T47D (cell line): ENCODE measurements at places on chromosomes 7 and 10.

- DNase-seq = no peak
Measured at GRCh38 chr10:106761906-106762305, 402.6 kb downstream of the SORCS1 start.

DNA sequence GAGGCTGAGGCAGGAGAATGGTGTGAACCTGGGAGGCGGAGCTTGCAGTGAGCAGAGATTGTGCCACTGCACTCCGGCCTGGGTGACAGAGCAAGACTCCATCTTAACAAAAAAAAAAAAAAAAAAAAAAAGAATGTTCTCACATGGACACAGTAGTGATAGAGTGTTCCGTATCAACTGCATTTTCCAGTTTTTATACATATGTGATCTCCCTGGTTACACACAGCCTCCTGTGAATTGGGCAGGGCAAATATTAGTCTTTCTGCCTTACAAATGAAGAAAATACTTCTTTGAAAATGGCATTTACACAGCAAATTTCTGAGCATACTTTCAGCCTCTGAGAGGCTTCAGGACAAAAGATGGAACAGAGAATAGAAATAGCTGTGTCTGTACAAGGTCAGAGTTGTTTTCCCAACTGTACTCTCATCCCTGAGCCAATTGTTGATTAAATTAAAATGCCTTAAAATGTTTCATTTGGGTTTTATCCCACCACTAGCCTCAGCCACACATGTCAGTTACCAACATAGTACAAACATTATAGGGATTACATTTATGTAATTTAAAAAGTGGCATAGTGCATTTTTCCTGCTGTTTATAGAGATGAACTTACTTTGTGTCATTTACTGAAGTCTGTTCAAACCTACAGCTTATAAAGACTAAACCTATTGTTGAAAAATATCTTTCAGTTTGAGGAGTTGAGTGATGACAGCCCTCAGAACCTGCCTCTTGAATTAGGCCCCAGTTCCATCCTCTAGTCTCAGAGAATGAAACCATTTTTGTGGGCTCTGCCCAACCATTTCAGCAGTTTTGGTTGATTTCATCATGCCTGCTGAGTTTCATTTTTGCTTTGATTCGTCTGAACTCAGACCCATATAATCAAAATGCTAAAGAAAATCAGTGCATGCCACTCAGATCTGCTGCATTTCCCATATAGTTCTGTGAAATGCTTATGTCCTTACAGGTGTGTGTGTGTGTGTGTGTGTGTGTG is 609.4 kb upstream of the C7orf33 start:
- DNase-seq = no peak

DNA sequence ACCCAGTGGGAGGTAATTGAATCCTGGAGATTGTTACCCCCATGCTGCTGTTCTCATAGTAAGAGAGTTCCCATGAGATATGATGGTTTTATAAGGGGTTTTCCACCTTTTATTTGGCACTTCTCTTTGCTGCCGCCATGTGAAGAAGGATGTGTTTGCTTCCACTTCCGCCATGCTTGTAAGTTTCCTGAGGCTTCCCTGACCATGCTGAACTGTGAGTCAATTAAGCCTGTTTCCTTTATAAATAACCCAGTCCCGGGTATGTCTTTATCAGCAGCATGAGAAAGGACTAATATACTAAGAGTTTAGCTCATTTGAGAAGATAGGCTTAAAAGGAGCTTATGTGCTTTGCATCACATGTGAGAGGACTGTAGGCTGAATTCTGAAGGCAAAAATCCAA is 29.3 kb downstream of the TMEM248 start:
- DNase-seq = no peak

DNA sequence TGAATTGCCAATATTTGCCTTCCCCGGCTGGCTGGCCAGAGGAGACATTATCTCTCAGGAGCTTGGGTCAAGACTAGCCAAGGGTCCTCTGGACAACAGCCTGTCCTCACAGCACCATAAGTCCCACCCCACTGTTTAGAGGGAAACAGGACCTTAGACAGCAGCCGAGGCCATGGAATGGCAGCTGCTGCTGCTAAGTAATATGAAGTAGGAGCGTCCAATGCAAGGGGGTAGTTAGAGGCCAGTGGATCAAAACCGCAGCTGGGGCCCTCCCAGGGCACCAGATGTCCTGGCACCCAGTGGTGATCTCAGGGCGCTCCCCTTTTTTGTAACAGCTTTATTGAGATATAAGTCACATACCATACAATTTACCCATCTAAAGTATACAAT is 12.9 kb upstream of the KCP start:
- no peak for DNase-seq

- no peak for DNase-seq
Measured at GRCh38 chr7:84196084-84196503, 1.5 kb upstream of the SEMA3A start.

DNA sequence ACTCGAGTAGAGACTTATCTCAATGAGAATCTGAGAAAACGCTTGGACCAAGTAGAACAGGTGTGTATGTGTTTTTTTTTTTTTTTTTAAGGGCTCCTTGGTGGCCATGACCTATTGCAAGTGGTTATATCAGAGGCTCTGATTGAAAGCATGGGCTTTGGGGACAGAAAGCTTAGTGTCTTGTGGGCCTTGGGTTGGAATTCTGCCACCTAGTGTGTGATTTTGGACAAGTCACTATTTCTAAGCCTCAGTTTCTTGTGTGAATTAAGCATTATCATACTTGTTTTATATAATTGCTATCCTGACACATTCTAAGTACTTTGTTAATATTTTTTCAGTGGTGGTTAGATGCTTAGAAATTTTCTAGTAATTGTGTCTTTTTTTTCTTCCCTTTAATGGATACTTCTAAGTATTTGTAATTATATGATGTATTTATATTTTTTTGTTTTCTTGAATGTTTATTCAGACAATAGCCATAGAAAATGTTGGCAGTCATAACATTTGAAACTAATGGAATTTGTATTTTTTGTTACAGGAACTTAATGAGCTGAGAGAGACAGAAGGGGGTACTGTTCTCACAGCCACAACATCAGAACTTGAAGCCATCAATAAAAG is 33.1 kb downstream of the SMC3 start:
- DNase-seq = peak; percentile 66

- DNase-seq = no peak
Measured at GRCh38 chr7:18420108-18420507, 75.4 kb upstream of the HDAC9 start.

GRCh38 chr7:75687246-75688088 is 51.3 kb downstream of the HIP1 start:
- DNase-seq = no peak

DNA sequence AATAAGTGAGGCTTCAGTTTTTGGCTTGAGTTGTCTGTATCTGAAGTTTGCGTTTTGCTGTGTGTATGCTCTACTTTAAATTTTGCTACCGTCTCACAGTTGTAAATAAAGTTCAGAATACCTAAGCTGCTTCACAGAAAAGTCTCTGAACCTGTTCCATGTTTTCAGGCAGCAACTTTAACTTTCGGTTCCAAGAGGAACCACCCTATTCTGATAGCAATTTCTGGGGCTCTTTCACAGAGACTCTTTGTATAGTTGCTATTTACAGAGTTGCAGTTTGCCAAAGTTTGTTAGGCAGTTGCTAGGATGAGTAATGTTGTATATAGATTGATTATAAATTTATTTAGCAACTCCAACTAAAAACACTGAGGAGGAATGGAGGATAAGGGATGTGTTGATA is 5.7 kb downstream of the FAM221A start:
- peak; percentile 40 for DNase-seq

- DNase-seq = no peak
Measured at GRCh38 chr7:131188367-131189339, 139.0 kb upstream of the MKLN1 start.

DNA sequence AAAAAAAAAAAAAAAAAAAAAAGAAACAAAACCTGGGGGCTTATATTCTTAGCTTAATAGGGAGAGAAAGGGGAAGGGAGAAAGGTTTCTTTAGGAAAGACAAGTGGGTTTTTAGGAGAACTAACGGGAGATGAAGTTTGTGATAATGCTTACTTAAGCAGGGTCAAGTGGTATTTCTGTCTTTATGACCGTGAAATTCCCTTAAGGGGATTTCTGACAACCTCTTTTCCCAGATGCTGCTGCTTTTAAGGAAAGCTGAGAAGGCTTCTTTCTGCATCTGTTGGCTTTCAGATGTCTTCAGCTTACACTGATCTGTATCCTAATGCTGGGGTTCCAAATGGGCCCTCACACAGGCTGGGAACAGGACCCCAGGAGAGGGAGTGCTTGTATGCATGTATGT is 42.6 kb downstream of the ADAMTS14 start:
- no peak for DNase-seq

- no peak for DNase-seq
Measured at GRCh38 chr7:11203683-11204082, 230.0 kb downstream of the PHF14 start.

DNA sequence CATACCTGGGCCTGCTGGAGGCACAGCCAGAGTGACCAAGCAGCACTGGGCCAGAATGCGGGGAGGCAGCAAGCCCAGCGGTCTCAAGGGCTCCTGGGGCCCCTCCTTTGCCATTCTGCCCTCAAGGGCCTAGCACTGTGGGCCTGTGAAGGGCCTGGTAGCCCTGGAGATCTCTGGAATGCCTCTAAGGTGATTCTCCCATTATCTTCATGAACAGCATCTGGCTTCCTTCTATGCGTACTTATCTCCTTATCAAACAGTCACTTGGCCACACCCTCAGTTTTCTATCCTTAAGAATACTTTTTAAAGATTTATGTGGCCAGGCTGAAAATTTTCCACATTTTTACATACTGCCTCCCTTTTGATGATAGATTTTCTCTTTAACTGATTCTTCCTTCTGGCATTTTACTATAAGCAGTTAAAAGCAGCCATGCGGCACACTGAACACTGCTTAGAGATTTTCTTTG is 67.5 kb upstream of the CCNY start:
- DNase-seq = no peak

- DNase-seq = no peak
Measured at GRCh38 chr7:134548877-134549276, at the start of gene AKR1B15. AKR1B15 (plus strand) TSS chr7:134549110; CDS start chr7:134564620, 15,510 bp downstream.

GRCh38 chr10:9069136-9069535 is 1014.6 kb downstream of the GATA3 start:
- DNase-seq = no peak

DNA sequence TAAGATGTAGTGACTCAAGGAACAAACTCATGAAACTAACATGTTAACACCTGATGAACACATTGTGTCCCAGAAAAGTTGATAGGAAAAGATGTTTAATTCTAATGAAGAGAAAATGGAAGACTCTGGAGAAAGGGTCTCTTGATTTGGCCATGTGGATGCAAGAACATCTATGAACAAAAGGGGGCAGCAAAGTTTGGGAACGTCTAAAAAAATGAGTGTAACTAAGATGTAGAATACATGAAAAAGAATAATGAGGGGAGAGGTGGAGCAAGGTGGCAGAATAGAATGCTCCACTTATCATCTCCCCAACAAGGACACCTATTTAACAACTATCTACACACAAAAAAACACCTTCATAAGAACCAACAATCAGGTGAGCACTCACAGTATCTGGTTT is 805.1 kb downstream of the TNS3 start:
- peak; percentile 53 for DNase-seq

DNA sequence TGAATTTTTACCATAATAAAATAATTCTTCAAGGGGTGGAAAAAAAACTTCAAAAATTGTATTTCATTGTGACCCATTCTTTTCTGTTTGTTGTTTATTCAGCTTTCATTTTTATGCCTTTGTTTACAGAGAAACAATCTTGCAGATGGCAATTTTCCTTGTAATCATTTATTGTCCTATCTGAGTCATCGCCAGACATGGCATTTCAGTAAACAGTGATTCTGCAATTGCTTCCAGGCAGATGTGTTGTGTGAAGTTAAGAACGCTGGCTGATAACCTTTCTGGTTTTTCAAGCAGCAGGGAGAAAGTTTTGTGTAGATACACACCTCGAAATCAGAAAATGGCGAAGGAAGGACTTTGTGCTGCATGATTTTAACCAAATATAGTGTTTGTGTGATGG is 80.7 kb upstream of the RPA3 start:
- no peak for DNase-seq

DNA sequence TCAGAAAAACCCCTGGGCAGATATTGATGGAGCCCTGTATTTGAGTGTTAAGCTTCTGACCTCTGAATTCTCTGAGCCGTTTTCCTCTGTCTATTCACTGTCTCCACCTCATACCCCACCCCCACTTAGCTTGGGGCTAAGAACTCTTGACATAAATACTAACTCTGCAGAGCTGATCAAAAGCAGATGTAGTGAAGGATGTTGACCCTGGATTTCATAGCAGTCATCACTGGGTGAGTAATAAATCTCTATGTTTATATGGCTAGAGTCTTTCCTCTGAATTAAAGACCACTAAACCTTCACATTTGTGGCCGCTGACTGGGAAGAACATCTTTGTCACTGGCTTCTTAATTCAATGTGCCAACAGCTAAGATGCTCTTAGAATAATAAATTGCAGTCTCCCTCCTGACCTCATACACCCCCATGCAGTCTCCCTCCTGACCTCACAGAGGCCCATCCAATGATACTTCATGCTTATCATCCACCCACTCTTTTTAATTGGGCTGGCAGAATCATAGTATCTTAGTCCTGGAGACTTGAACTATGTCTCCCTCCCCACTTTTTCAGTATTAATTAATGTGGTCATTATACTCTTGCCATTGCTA is 78.0 kb upstream of the MACROH2A2 start:
- DNase-seq = no peak

- no peak for DNase-seq
Measured at GRCh38 chr10:133484818-133485217, 31.1 kb downstream of the SCART1 start.

DNA sequence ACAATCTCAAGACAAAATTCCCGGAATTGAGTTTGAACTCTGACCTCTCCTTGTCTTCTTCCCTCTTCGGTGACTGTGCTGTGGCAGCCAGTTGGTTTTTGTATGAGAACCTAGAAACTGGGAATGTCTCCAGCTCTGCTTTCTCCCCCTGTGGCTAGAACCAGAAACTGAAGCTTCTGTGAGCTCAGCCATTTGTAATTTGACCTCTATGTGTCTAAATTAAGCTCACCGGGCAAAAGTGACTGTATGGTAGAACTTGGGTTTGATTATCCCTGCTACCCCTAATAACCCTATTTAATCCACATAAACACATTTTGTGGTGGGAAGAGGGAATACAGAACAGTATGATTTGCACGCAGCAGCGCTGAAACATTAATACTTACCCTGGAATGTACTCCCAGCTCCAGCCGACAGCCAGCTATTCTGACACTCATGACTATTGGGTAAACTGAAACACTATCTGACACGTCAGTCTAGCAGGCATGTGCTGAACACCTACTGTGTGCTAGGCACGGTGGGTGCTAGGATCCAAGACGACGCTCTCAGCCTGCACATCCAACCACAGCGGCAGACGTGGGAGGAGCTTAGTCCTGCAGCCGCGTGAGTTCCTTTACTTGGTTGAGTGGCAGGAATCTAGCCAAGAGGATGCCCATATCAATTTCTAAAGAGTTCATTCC is 324.8 kb downstream of the SFMBT2 start:
- DNase-seq = no peak

DNA sequence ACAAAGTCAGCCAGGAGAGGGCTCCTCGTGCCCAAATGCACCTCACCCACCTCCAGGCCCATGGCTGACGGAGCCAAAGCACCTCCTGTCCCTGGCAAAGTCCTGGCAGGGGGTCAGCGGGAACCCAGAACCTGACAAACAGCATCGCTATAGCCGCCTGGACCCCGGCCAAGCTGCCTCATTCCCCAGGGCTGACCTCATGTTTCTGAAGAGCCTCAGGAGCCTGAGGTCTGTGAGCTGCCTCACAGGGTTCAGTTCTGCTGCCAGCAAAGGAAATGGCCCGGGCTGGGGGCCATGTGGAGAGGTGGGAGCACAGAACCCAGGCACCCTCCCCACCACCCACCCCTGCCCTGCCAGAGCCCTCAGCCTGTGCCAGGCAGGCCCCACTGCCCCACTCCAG is 4.2 kb upstream of the NANOS1 start:
- DNase-seq = peak; percentile 90

GRCh38 chr7:121369462-121369861 is 26.6 kb downstream of the FAM3C start:
- no peak for DNase-seq
